ENCODE measurements at places on chromosomes 1 and 21. TPM values are rescaled to one million over a fixed set of nuclear protein-coding genes. Genes with fewer than 3 reads are reported as not detected.

THEM5 gene
- total RNA-seq = not detected

GPR89B gene
- 14.2 TPM for total RNA-seq

PCAT6 gene
- total RNA-seq = 0.62 TPM

CSDE1 gene
- 404 TPM for total RNA-seq

RWDD3 gene
- 14.2 TPM for total RNA-seq

RGS4 gene
- total RNA-seq = not detected

C4BPA gene
- 0.21 TPM for total RNA-seq

PRAMEF20 gene
- total RNA-seq = not detected

GJA9 gene
- not detected for total RNA-seq

PDIK1L gene
- 11.9 TPM for total RNA-seq

DHCR24 gene
- 169 TPM for total RNA-seq

RIMS3 gene
- 0.74 TPM for total RNA-seq

OPTC gene
- not detected for total RNA-seq

PYHIN1 gene
- 0.35 TPM for total RNA-seq

HSD11B1 gene
- not detected for total RNA-seq

PDE9A gene
- 0.28 TPM for total RNA-seq

SLC6A9 gene
- total RNA-seq = 1.4 TPM

PLA2G2F gene
- total RNA-seq = not detected

ALPL gene
- 0.24 TPM for total RNA-seq

ESRRG gene
- total RNA-seq = not detected

ARHGEF19 gene
- 2.5 TPM for total RNA-seq

MTARC2 gene
- 3.1 TPM for total RNA-seq

TNFRSF18 gene
- 6.3 TPM for total RNA-seq

PLPPR4 gene
- not detected for total RNA-seq

CRP gene
- 0.54 TPM for total RNA-seq

Data from GM12878 (cell line).